Caki2 (cell line): ENCODE measurements at places on chromosomes 1 and 21. TPM values are rescaled to one million over a fixed set of nuclear protein-coding genes. Genes with fewer than 3 reads are reported as not detected.

The CDA gene
- 0.95 TPM in 1 of 2 replicates, not detected in the other for total RNA-seq

The SV2A gene
- total RNA-seq = 0.09 TPM in 1 of 2 replicates, not detected in the other

DNA sequence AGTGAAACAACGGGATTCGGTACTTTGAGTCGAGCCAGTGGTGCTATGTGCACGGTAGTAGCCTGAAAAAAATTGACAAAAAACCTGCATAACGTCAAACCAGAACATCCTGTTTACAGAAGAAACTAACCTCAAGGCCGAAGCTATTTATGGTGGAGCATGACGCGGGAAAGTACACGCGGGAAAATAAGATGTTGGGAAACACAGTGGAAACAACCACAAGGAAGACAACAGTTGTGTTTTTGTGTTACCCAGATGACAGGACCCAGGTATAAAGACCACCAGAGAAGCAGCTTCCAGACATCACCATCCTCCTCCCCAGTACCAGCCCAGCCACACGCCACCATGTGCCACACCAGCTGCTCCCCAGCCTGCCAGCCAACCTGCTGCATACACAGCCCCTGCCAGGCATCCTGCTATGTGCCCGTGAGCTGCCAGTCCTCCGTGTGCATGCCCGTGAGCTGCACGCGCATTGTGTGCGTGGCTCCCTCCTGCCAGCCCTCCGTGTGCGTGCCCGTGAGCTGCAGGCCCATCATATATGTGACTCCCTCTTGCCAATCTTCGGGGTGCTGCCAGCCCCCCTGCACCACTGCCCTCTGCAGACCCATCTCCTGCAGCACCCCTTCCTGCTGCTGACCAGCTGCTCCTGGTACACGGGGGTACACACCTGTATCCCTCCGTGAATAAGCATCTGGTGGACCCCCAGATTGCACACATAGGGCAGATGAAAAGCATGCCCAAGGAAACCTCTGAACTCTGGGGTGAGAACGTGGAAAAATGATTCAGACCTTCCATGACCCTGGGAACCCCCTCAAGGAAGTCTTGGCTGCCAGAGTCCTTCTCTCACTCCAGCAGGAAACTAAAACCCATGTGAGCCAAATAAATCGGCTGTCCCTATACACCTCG lies at the start of gene KRTAP12-3:
TSS of gene KRTAP12-3 (plus strand) at position 298 of the 906 bp plus-strand sequence. CDS start at position 346, 48 bp downstream.
- no peak for DNase-seq

- DNase-seq = no peak
These were observed 157.7 kb downstream of the MAST2 start for GRCh38 chr1:45960930-45961715.

GRCh38 chr1:197393105-197393504 lies 125.1 kb downstream of the CRB1 start:
- DNase-seq = no peak
